GM12865 (cell line): ENCODE measurements at places on chromosomes 3 and 15.

DNA sequence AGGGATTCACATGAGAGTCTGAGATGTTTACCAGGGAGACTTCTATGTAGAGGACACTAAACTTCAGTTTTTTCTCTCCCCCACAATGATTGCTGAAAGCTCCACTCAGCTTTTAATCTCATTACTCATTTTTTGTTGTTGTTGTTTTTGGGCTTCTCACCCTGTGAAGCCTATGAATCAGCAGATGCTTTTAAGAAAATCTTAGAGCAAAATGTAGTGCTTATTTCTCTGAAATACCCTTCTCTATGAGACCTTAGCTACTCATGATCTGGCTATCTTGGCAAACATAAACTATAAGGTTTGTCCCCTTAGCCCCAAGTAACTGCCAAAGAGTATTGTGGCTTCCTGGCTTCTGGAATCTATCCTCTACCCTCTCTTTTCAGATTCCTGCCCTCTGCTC, 537.3 kb downstream of the OCA2 start:
- DNase-seq = no peak

- DNase-seq = no peak
These were observed 99.6 kb downstream of the TMCC1 start for GRCh38 chr3:129793942-129794310.

GRCh38 chr15:73763931-73764330, 10.8 kb upstream of the INSYN1 start:
- DNase-seq = no peak

DNA sequence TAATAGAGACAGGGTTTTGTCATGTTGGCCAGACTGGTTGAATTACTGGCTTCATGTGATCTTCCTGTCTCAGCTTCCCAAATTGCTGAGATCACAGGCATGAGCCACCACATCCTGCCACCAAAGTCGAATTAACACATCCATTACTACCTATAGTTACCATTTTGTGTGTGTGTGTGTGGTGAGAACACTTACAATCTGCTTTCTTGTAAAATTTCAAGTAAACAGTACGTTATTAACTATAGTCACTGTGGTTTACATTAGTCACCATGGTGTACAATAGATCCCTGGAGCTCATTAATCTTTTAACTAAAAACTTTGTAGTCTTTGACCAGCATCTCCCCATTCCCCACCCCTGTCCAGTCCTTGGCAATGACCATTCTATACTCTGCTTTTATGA, 270.0 kb downstream of the NAALADL2 start:
- DNase-seq = no peak

DNA sequence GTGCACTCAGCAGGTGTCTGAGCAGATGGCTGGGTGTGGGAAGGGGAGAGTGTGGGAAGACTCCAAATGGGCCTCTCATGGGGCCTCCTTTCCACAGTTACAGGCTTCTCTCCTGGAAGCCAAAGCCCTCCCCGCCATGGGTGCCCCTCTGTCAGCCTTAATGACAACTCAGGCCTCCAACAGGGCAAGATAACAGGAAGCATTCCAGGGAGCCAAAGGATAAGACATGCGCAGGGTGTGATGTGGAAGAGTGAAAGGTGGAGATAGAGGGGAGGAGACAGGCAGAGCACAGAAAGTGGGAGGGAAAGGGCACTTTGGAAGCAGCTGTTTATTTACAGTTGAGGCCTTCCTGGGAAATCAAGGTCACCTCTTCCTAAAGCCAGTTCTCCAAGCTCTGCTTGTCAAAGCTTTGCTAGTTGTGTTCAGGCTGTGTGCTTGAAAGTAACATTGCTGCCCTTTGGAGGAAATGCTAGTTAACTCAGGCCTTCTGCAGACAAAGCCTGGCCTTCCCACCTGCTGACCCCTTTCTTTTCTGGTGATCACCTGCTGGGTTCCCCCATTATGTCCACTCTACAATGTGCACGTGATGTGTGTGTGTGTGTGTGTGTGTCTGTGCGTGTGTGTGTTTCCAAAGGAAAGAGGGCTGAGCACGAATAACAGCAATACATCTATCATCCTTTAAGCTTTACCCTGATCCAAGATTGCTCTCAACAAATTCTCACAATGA, 35.2 kb upstream of the SMAD3 start:
- DNase-seq = no peak

- DNase-seq = no peak
These were observed 167.5 kb upstream of the TOPAZ1 start for GRCh38 chr3:44074181-44074580.

GRCh38 chr3:154431043-154431442, 1.1 kb upstream of the GPR149 start:
- DNase-seq = no peak

DNA sequence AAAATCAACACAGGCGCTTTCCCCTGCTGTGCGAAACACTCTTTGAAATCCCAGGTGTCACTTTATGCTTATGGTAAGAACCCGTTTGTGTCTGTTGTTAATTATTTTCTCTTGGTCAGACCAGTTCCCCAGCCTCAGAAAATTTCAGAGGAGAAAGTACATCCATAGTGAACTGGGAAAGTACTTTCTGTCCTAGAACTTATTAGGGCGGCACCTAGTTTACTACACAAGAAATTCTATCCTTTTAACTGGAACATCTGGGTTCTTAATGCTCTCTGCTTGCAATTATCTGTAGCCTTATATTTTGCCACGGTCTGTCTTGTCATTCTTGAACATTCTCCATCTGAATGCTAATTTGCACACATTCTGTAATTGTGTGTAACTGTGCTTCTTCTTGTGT, 215.0 kb downstream of the PTPRG start:
- DNase-seq = no peak

- DNase-seq = peak; percentile 63
These were observed 228.9 kb upstream of the MRPL3 start for GRCh38 chr3:131731709-131732108.

GRCh38 chr15:56056626-56057025, 63.2 kb upstream of the NEDD4 start:
- DNase-seq = no peak

DNA sequence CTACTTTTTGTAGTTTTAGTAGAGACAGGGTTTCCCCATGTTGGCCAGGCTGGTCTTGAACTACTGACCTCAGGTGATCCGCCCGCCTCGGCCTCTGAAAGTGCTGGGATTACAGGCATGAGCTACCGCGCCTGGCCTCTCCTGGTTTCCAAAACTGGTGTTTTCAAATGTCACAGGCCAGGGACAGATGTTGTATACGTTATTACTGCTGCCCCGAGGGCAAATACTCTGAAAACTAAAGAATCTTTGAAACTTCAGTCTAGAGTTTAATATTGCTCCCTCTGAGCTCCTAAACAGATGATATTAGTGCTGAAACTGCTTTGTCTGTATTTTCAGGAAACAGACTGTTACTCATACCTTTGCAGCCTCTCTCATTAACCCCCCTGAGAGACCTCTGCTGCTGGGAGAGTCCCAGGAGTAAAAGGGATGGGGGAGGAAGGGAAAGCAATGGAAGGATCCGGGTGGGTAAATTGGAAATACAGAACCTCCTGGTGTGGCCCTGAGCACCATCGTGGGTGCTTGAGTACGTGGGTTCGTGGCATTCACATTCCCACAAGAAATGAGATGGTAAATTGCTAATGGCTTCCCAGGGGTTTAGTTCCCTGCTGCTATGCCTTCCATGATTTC, 96.3 kb upstream of the IGF1R start:
- DNase-seq = no peak

DNA sequence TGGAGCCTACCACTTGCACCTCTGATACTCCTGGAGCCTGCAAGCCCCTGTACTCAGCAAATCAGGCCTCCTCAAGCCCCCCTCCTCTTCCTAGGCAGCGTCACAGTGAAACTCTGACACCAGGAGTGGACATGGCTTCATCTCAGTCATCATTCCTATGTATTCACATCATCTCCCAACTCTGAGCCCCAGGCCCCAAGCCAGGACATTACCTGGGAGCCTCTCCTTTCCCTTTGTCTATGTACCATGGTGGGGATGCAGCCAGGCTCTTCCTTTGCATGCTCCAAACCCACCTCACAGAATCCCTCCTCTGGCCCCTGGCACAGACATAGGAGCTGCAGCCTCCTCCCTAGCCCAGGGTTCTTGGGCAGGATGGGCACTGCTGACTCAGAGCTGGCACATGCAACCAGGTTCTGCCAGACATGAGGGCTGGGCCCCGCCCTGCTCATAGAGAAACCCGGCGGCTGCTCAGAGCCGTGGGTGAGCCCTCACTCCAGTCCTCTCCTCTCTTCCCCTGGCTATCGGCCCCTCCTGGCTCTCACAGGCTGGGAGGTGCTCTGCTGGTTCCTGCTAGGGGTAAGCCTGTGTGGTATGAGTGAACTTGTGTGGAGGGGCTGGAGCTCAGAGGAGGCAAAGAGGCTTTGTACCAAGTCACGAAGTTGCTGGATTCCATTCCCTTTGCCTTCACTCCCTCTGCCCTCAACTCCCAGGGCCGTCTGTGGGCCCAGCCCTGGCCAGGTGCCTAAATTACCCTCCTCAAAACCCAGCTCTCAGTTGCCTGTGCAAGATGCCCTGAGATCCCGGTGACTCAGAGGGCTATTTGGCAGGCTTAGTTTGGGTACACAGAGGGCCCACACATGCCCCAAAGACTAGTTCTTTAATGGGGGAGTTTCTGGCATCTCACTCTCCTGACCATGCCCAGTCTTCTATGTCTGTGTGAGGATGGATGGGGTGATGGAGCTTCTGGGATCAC, 1.9 kb upstream of the PLCD1 start:
- DNase-seq = no peak

DNA sequence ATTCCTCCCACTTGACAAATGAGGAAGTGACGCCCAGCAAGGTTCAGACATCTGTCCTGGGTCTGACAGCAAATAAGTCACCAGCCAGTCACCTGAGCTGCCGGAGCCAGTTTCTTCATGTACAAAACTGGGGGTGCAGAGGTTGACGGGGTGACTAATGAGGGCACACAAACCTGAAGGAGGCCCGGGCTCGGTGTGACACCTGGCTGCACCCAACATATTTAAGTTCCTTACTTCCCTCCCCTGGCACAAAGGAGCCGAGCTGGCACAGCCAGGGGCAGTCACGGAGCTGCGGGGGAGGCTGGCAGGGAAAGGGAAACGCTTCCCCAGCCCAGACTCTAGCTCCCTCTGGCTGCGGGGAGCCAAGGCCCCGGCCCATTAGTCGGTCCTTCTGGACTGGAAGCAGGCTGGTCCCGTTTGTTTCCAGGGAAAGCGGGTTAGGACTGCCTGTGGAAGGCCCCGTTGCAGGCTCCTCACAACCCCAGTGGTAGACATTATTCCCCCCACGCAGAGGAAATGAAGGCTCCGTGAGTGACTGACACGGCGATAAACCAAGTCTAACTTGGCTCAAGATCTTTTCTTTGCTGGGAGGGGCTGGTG, 2.3 kb downstream of the FBXL22 start:
- peak; percentile 69 for DNase-seq

DNA sequence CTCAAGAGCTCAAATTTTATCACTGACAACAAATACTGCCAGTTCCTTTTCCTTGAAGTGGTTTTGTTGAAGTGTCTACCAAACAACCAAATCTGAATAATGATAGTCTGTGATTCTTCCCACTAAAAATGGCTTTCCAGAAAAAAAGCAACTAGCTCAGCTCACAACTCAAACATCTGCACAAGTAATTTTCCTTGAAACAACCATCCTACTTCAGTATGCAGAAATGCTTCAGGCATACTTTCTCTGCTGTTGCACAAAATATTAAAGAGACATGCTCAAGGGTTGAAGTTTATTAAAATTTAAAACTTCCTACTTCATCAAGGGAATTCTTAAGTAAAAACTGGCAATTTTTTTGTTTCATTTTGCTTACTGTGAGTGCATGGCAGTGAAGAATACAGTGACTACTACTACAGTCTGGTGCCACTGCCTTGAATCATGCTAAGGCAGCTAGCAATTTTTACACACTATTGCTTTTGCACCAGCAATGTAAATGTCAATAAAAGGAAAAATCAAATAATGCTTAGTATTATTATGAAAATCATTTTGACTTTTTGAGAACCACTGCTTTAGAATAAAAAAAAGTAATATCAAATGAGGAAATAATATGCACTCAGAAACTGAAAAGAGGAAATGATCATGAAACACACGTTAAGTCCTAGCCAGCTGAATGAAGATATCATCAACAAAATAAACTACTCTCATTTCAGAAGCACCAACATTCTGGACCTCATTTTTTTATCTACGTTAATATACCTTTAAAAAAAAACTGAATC, 33.6 kb downstream of the VPS13C start:
- no peak for DNase-seq

DNA sequence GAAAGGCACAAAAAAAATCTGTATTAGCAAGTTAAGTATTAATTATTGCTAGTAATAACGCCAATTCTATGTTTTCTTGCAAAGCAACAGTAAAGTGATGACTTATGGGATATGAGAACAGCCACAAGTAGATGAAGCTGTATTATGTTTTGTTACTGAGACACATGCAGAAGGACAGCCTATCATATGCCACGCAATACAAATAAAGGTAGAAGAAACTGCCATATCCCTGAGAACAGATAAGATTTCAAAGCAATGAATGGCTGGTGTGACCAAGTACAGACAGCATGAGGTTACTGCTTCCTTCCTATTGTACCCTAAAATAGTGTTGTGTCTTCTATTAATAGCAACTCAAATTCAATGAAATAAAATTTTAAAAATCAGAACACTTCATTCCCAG, 26.7 kb downstream of the STAG1 start:
- DNase-seq = no peak

DNA sequence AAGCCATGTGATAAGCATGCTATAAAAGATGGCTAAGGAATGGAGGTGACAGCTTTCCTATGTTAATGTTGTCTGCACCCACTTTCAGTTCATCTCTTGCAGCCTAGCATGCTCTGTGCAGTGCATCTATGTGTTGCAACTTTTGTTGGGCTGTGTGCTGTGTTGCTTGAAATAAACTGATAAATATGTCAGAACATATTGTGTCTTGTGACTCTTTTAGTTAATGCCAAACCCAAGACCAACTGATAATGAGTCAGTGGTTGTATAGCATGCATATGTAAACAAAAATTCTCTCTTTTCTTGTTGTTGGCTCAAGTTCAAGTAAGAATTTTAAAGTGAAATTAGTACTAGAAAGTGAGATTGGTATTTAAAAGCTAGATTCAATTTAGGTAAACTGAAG, 37.0 kb upstream of the SCN10A start:
- no peak for DNase-seq

- DNase-seq = no peak
These were observed 279.0 kb downstream of the OXSM start for GRCh38 chr3:26068890-26069289.

DNA sequence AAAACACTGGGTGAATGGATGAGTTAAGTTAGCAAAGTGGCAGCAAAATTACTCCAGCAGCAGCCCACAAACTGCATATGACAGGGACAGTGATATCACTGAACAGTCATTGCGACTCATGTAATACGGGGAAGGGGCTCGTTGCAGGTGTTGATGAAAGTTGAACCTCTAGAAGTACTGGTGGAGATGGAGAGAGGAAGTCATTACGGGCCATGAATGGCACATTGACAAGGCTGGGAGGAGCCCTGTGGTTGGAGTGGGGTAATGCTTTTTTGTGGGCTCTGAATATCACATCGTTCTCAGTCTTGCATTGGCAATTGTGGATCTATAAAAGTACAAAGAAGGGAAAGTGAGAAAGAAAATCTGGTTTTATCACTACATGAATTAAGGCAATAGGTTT, 278.1 kb downstream of the ZPLD1 start:
- no peak for DNase-seq
